NCI-H1436 (cell line): ENCODE measurements at places on chromosomes 6 and 20.

DNA sequence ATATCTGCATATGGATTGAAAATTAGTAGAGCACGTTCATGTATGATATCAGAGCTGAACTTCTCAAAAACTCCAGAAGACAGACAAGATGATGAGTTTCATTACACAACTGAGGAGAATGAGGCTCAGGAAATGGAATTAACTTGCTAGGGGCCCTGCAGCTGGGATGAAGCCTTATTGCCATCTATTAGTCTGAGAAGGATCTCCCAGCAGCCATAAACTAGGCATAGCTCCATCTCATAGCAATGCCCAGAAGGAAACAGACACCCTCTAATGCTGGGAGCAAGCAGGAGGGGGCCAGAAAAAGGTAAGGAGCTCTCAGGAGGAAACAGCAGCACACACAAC, 18.0 kb downstream of the TFEB start:
- DNase-seq = no peak

- DNase-seq = no peak
Observed at GRCh38 chr6:2792330-2793110, 27.3 kb downstream of the WRNIP1 start.

- no peak for DNase-seq
Observed at GRCh38 chr6:78465059-78465634, 402.2 kb upstream of the IRAK1BP1 start.

GRCh38 chr20:17878069-17878911, 90.3 kb downstream of the SNX5 start:
- DNase-seq = no peak

DNA sequence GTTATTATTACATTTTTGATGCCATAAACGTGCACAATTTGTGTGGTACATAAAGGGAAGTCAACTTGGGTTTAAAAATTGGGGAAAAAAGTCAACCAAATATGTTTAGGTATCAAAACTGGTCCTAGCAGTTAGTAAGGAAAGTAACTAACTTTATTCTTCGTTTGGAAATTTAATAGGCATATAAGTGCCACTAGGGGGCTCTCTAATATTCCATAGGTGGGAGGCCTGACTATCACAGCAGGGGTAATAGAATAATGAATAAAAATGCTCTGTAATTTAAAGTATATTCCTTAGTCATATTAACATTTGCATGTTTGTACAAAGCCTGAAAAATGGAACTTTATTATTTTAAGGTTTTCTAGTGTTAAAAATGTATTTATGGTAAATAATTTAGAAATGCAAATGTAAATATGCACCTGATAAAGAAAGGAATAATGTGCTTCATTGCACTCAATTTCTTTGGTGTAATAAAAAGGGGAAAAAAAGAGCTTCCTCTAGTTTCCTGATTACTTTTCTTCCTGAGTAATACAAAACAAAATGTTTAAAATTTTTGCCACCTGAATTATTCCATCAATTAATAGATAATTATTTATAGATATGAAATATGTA, 125.7 kb upstream of the HDAC2 start:
- DNase-seq = peak; percentile 68

DNA sequence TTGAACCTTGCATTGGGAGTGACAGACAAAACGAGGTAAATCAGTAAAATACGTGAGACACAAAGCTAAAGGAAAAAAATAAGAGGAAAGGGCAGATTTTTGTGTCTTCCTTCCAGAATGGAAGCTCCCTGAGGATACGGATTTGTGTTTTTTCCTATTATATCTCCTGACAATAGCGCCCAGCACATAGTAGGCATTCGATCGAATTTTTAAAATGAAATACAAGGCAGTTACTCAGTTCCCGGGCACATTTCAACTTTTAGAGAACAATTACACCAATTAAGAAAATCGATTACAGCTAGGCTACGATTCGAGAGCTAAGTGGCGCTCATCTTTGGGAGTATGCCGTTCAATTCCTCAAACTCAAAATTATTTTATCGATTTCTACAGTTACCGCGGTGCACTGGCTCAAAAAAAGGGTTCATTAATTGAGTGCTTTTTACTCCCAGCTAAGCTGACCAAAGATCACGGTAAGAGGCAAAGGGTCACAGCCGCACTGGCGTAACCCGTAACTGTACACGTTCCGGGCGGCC, 443 bp downstream of the RMND1 start:
- no peak for DNase-seq

- DNase-seq = peak; percentile 37
Observed at GRCh38 chr20:45404438-45404837, 3.7 kb upstream of the DBNDD2 start.

GRCh38 chr6:137216875-137217553, 2.2 kb downstream of the IFNGR1 start:
- DNase-seq = no peak

- DNase-seq = no peak
Observed at GRCh38 chr20:17660667-17661066, 21.4 kb downstream of the RRBP1 start.

DNA sequence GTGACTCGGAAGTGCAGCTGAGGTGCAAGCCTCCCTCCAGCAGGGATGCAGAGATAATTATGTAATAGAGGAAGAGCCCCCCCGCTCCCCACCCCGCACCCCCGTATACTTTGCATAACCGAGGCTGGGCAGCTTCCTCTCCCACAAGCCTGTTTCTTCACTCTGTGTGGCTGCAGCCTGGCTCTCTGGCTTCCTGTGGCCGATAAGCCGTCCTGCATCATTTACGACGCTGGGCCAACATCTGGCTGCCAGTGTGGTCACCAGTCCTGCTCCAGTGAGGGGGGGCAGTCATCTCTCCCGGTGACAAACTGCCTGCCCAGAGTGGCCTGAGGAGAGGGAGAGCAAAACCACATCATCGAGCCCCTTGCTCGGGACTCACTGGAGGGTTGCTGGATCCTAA, 59.2 kb downstream of the RBM38 start:
- DNase-seq = no peak

- no peak for DNase-seq
Observed at GRCh38 chr20:54517241-54517975, 42.0 kb downstream of the DOK5 start.

- no peak for DNase-seq
Observed at GRCh38 chr6:44646355-44646754, 258.8 kb downstream of the CDC5L start.

GRCh38 chr6:119881416-119881815, 531.9 kb upstream of the MAN1A1 start:
- DNase-seq = no peak

GRCh38 chr20:62246872-62247652, 8.7 kb downstream of the OSBPL2 start:
- DNase-seq = no peak

- DNase-seq = no peak
Observed at GRCh38 chr20:20412750-20413149, 44.8 kb downstream of the INSM1 start.

DNA sequence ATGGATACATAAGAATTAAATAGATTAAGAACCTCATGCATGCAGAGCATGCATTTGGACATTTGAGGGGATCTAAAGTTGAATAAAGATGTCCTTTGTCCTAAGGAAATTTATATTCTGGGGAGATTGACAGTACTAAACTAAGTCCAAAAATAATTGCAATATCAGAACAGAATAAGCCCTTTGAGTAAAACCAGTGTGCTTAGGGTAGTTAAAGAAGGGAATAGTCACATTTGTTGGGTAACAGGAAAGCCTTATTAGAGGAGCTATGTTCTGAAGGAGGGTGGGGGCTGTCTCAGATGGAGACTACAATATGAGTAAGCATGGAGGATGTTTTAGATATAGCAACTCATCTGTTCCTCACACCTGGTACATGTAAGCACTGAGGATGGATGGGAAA, 35.8 kb downstream of the CDC5L start:
- DNase-seq = no peak

GRCh38 chr6:81376745-81377144, 375.7 kb downstream of the TENT5A start:
- DNase-seq = no peak

DNA sequence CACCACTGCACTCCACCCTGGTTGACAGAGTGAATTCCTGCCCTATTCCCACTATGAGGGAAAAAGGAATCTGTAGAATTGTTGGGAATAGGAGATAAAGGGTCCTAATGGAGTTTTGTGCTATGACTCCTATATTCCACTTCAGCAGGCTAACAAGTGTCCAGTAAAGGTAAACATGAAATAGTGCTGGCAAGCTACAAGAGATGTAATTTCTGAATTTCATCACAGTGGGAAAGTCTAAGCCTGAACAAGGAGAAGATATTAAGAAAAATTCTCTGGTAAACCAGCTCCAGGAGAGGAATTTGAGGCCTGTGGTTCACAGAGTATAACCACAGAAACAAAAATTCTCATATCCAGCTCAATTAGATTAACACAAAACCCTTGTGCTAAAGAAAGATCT, 10.3 kb upstream of the C6orf58 start:
- no peak for DNase-seq

GRCh38 chr20:20369250-20370093, 1.6 kb downstream of the INSM1 start:
- DNase-seq = peak; percentile 59

GRCh38 chr20:62190639-62191411, 8.0 kb downstream of the MTG2 start:
- DNase-seq = no peak

GRCh38 chr20:40678286-40678875, 10.7 kb downstream of the MAFB start:
- DNase-seq = no peak

DNA sequence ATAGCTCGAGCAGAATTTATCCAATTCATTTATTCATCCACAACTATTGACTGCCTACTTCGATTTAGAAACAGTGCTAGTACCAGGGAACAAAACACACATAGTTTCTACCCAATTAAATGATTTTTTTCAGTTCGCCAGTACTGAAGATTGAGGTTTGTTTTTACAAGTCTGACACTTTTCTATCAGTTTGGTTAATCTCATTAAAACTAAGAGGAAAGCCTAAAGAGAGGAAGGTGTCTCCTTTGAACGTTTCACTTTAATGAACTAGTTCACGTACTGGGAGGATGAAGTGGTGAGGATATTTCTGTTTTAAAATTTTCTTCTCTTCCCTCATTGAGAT, 570 bp upstream of the ANKS1A start:
- no peak for DNase-seq

DNA sequence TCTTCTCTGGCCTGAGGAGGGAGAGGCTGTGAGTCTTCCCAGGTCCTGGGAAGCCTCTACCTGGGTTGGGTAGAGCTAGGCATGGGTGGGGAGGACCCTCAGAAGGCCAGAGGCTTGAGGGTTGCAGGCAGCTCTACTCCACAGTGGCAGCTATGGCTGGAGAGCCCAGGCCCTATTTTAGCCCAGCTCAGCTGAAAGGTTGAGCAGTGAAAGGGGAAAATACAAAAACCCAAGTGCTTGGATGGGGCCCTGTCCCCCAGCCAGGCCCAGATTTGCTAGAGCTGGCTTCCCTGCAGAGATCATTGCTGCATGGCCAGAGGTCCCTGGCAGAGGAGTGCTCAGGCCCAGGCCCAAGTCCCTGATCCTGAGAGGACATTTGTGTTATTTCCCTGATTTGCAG, 45.7 kb downstream of the SUN5 start:
- no peak for DNase-seq

- no peak for DNase-seq
Observed at GRCh38 chr6:96153775-96154174, 138.0 kb downstream of the FUT9 start.

GRCh38 chr6:47357827-47358226, 48.1 kb upstream of the TNFRSF21 start:
- no peak for DNase-seq

DNA sequence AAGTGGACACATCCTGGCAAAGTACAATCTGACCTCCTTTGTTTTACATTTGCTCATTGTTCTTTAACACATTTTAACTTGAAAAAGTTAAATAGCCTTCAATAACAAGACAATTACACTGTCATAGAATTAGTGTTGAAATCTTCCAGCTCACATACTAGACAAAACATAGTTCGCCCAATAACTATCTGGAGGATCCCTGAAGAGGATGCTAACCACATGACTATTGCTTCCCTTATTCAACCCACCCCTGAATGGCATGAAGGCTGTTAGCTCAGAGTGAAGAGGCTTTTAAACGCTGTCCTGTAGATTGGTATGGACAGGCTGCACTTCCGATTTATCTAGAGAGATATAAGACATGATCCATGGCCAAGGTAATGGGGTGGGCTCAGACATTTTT, 15.0 kb upstream of the DSE start:
- no peak for DNase-seq

DNA sequence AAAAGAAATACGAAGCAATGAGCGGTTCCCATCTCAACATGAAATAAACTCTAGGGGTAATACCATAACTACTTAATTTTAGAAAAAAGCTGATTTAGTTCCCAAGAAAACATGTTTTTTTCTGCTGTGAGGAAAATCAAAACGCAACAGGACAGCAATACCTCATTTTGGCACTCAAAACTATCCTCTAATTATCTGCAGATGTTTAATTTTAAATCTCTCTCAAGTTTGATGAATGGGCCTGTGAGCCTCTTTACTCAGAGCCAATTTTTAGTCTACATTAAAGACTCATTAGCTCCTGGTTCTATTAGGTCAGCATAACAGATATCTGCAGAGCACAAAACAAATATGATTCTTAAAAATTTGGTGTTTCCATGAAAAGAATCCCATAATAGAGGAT, 28.1 kb downstream of the RNF24 start:
- no peak for DNase-seq

- no peak for DNase-seq
Observed at GRCh38 chr6:165178056-165178455, 131.3 kb downstream of the C6orf118 start.

GRCh38 chr6:51959744-51960383, 127.5 kb downstream of the PKHD1 start:
- DNase-seq = peak; percentile 37

GRCh38 chr6:142300758-142301650, 803 bp upstream of the ADGRG6 start:
- DNase-seq = no peak

DNA sequence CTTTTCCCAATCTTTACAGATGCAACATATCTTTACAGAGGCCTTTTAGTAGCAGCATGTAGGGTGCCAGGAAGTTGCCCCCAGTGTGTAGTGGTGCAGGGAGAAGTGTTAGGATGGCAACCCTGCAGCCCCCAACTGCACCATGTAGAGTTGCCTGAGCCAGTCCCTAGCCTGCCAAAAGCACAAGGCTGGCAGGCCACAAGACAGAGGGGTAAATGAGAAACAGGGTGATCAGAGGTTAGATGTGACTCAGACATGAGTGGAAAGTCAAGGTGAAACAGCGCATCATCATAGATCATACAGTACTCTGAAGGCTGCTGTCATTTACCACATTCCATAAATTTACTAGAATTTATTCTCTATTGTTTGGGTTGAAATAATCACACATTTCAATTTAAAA, 467.5 kb downstream of the PRKN start:
- no peak for DNase-seq

GRCh38 chr6:64170316-64170715, 534.7 kb downstream of the PHF3 start:
- no peak for DNase-seq

DNA sequence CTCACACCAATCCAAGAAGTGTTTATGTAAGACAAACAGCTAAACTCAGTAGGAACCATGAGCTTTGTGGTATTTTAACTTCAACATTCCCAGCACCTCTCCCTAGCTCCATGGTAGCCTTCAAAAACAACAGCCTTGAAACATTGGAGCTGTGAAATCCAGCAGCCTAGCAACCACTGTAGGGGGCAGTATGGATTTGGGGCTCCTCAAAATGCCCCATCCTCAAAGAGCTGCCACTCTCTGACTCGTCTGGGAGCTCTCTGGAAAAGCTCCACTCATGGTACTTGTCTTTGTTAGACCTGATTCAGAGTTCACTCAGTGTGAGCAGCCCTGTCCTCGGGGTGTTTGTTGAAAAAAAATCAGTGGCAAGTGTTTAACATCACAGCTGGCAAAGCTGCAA, 82.9 kb downstream of the KIF6 start:
- no peak for DNase-seq

GRCh38 chr6:90162648-90163387, 133.8 kb downstream of the BACH2 start:
- DNase-seq = no peak

- DNase-seq = no peak
Observed at GRCh38 chr6:14283600-14284235, 166.1 kb downstream of the CD83 start.
